Mesenchymal stem cell (in vitro differentiated cells and primary cell): ENCODE measurements at places on chromosomes 7 and 10.

DNA sequence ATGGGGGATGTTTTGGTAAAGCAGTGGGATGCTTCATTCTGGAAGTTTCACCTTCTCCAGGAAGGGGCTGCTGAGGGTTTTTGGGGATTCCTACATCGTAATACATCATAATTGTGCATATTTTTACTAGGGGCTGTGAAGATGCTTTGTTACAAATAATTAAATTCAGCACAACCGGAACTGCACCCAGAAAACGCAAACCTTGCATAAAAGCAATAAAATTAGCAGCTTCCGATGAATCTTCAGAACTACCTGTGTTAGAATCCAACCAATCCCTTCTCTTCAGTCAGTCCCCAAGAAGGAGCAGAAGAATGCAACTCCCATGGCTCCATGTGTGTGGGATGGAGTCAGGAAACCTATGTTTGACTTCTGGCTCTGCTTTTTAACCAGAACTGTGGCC lies 48.4 kb upstream of the HMX3 start:
- no peak overlapping the region for H3K27ac ChIP-seq
- H3K4me3 ChIP-seq, result no peak overlapping the region
- no peaks in the 10 kb centered on the region for H3K4me1 ChIP-seq
- DNase-seq, result no peak
- H3K27me3 ChIP-seq, result no peaks in the 10 kb centered on the region

- no peak overlapping the region for H3K4me3 ChIP-seq
- no peaks in the 10 kb centered on the region for H3K27me3 ChIP-seq
- no peak overlapping the region for H3K27ac ChIP-seq
- no peak for DNase-seq
Measured at GRCh38 chr10:52170776-52171175, 143.3 kb upstream of the DKK1 start.

GRCh38 chr7:151063212-151063561 lies 3.8 kb downstream of the SLC4A2 start:
- peak; percentile 85 for DNase-seq
- H3K4me1 ChIP-seq, result peaks cover 58% of the 10 kb centered on the region
- peak overlapping the region; percentile 55 for H3K4me3 ChIP-seq
- H3K27ac ChIP-seq, result peak overlapping the region; percentile 81

DNA sequence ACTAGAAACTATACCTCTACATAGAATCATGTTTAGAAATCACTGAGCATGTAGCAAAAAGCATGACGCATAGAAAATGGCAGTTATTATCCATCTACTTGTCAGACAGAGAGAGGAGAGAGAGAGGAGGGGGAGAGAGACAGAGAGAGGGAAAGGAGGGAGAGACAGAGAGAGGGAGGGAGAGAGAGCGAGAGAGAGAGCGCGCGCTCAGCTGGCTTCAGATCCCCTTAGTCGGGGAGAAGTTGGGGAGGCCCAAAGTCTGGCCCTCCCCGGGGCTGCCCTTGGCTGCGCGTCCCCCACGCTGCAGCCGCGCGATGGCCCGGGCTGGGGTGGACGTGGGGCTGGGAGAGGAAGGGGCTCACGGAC lies 37.0 kb downstream of the CNPY1 start:
- peaks cover 11% of the 10 kb centered on the region for H3K4me1 ChIP-seq
- H3K27ac ChIP-seq, result no peak overlapping the region
- no peaks in the 10 kb centered on the region for H3K36me3 ChIP-seq

- H3K4me3 ChIP-seq, result no peak overlapping the region
- no peak overlapping the region for H3K27ac ChIP-seq
- peaks cover 12% of the 10 kb centered on the region for H3K36me3 ChIP-seq
- DNase-seq, result no peak
- peaks cover 38% of the 10 kb centered on the region for H3K4me1 ChIP-seq
- no peaks in the 10 kb centered on the region for H3K27me3 ChIP-seq
Measured at GRCh38 chr7:30920021-30920583, 8.4 kb downstream of the AQP1 start.

- no peaks in the 10 kb centered on the region for H3K36me3 ChIP-seq
- DNase-seq, result peak; percentile 93
- H3K4me3 ChIP-seq, result no peak overlapping the region
- H3K27me3 ChIP-seq, result peaks cover 79% of the 10 kb centered on the region
- H3K4me1 ChIP-seq, result peaks cover 5% of the 10 kb centered on the region
- peak overlapping the region; percentile 97 for H3K27ac ChIP-seq
Measured at GRCh38 chr10:14397066-14397465, 66.3 kb upstream of the FRMD4A start.

DNA sequence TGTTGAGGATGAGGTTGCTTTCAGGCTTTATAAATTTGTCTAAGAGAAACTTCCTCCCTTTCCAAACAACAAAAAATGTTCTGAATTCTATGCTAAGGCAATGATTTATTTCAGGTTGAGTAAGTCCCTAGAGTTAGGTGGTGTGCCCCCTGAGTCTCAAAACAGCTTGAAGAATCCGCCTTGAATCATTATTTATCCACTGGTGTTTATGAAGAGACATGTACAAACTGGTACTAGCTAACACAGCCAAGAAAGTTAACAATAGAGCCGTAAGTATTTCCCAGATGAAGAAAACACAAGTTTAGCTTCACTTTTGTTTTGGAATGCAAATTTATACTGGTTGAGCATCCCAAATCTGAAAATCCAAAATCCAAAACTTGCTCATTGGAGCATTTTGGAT lies 66.2 kb upstream of the SRPK2 start:
- peak overlapping the region; percentile 72 for H3K27ac ChIP-seq
- H3K36me3 ChIP-seq, result peaks cover 25% of the 10 kb centered on the region
- H3K4me3 ChIP-seq, result no peak overlapping the region
- DNase-seq, result no peak
- no peaks in the 10 kb centered on the region for H3K27me3 ChIP-seq

GRCh38 chr7:664997-665735 lies 61.3 kb upstream of the DNAAF5 start:
- H3K4me3 ChIP-seq, result no peak overlapping the region
- H3K27me3 ChIP-seq, result no peaks in the 10 kb centered on the region
- H3K36me3 ChIP-seq, result peaks cover 15% of the 10 kb centered on the region
- H3K27ac ChIP-seq, result no peak overlapping the region
- DNase-seq, result no peak

DNA sequence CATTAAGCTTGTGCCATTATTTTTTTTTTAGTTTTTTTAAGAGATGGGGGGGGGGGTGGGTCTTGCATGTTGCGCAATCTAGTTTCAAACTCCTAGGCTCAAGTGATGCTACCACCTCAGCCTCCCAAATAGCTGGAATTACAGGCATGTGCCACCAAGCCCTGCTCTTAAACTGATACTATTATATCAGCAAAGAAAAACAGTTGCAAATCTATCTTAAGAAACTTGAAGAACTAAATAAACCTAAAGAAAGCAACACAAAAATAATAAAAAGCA lies 47.5 kb downstream of the BRAF start:
- DNase-seq, result no peak
- H3K4me3 ChIP-seq, result no peak overlapping the region
- no peak overlapping the region for H3K27ac ChIP-seq
- H3K4me1 ChIP-seq, result peaks cover 6% of the 10 kb centered on the region
- H3K27me3 ChIP-seq, result no peaks in the 10 kb centered on the region
